ENCODE measurements at places on chromosomes 2 and 18.
A peak's percentile ranks its signal among the peaks of the same experiment; 100 is the strongest.

DNA sequence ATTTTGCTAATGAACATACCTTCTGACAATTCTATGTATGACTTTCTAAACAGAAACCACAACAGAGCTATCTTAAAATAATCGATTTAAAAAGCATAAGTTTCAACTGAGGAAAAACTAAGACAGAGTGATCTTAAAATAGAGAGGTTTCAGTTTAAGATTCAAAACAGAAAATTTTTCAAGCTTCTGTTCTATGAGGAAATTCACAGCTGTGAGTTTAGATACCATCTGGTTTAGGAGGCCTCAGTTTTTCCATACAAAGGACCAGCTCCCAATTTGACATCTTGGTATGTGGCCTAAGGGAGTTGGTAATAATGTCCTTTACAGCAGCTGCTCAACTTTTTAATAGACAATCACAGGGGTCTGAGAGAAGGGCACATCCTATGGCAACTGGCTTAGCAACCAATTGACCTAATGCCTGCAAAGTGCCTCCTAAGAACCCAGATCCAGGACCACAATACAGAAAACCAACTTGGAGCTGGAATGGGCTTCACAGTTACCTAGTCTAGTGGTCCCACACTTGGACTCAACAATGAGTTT lies 39.7 kb downstream of the MDH1 start:
- no peak for DNase-seq

GRCh38 chr2:212990697-212991096 lies 160.7 kb downstream of the IKZF2 start:
- no peak for DNase-seq

DNA sequence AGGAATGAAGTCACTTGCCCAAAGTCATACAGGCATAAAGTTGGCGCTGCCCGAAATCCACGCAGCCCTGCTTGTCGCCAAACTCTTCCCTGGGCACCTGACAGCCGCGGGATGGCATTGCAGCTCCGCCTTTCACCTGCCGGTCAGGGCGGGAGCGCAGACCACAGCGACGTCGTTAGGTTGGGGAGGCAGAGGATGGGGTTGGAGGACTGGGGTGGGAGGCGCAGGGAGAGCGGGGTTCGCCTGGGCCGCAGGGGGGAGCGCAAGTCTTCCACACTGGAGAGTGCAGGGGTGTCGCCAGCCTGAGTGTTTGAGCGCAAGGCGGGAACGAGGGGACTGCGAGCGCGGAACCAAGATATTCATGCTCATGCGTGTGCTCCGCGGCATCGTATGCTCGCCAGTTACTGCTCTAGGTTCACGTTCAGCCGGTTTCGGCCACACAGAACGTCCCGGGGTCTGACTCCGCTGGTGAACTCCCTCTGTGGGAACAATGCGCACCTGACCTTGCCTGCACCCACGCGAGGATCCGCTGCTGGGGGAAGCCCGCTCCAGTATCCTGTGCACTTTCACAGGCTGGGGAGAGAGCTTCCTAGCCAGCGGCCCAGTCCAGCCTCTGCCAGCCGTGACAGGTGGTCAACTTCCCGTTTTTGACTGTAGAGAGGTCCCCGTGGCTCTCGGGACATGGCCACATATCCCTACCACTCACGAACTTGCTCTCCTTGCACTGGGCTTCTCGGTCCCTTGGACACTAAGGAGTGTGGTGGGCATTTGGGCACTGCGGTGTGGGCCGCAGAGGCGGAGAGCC lies 767 bp upstream of the NPPC start:
- DNase-seq: no peak

- peak; percentile 71 for DNase-seq
Observed at GRCh38 chr18:57743008-57743407, 60.1 kb downstream of the ATP8B1 start.

DNA sequence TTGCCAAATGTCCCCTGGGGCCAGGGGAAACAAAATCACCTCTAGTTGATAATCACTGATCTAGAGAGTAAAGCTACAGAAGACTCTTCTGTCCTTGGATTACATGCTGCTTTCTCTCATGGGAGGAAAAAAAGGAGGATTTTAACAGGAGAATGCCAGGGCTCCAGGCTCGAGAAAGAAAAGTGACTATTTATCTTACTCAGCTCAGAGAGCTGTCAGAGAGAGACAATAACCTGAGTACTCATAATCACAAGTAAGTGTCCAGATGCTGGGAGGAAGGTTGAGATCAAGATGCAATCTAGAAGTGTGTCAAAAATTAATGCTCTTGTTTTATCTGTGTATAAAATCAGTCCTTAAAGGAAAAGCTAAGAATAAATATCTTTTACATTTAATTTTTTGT lies 133.3 kb downstream of the PTRHD1 start:
- no peak for DNase-seq

DNA sequence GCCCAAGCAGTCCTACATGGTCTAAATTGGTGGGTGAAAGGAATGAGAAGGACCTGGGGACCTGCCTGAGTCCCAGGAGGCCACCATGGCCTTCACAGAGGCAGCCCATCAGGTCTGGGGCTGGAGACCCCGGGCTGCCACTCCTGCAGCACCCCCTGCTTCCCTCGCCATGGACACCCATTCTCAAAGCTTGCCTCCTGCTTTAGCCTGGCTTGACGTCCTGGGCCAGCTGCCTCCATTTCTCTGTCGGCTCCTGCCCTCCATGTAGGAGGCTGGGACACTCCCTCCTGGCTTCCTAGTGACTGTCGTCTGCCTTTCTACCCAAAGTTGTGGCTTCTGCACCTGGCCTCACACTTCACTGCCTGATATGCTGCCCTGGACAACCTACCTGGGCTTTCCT lies 198.6 kb downstream of the FAM210A start:
- no peak for DNase-seq

- peak; percentile 52 for DNase-seq
Observed at GRCh38 chr2:225468131-225468530, 68.6 kb downstream of the NYAP2 start.

DNA sequence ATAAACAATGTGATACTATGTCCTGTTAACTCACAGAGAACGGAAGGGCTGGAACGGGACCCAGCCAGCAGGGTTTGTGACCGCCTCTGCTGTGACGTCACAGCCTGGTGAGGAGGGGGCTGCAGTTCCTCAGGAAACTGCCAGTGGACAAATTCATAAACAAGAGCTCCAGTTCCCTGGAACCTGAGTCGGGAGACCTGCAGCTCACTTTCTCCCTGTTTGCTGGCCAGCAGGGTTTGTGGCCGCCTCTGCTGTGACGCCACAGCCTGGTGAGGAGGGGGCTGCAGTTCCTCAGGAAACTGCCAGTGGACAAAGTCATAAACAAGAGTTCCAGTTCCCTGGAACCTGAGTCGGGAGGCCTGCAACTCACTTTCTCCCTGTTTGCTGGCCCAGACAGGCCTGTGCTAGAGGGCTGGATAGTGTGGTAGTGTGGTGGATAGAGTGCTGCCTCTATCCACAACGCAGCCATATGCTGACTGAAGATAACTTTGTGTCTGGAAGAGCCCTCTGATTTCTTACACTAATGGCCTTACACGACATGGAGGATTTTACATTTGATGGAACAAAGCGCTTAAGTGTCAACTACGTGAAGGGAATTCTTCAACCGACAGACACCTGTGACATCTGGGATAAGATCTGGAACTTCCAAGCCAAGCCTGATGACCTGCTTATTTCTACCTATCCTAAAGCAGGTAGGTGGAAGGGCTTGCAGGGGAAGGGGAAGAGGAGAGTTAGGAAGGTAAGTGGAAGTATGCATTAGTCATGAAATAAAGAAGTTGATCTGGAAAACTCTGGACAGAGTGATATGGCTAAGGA lies at the start of gene SULT1C4:
Gene SULT1C4, plus strand, starts transcription at position 140 of the 816 bp plus-strand sequence. Its CDS starts 384 bp downstream, at position 524.
- DNase-seq: no peak

- DNase-seq: peak; percentile 26
Observed at GRCh38 chr2:218898109-218898878, 17.6 kb downstream of the WNT10A start.

Measured in NCI-H226 (cell line).